ENCODE measurements at places on chromosomes 1 and 21. TPM values are rescaled to one million over a fixed set of nuclear protein-coding genes. Genes with fewer than 3 reads are reported as not detected.
A peak's percentile ranks its signal among the peaks of the same experiment; 100 is the strongest.

- DNase-seq = no peak
These were observed 96.9 kb upstream of the SLC25A33 start for GRCh38 chr1:9442278-9442846.

DNA sequence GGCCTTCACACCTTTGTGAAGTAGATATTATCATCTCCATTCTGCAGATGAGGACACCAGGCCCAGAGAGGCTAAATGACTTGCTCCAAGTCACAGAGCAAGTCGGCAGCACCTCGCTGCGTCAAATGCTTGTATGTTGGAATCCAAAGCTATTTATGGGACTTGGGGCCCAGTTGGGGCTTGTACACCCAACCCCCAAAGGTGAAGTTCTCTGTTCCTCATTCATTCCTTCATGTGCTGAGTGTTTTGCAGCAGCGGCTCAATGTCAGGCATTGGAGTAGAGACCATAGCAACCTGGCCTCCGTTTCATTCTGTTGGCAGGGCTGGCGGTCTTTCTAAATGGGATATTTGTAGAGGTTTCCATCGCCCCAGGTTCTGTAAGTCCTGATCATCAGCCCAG, 113.4 kb upstream of the SLC25A33 start:
- no peak for DNase-seq

GRCh38 chr1:193241132-193241827, 54.9 kb upstream of the B3GALT2 start:
- no peak for DNase-seq

DNA sequence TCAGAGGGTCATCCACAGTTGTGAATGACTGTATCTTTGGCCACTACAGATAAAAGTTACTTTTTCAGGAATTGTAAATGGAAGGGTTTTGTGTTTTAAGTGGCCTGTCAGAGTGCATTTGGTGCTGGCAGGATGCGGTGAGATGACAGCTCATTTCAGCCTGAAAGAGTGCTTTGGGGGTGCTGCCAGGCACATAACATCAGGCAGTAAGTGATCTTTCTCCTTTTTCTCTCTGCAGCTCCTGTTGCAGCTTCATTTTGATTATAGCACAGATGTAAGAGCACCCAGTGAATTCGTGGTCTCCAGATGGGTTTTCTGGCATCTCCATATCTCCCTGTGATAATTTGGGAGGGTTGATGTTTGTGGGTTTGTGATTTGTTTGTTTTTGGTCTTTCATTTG, 14.8 kb upstream of the FAM163A start:
- DNase-seq = no peak

- DNase-seq = peak; percentile 61
These were observed 9.1 kb upstream of the SYTL1 start for GRCh38 chr1:27332536-27333281.

GRCh38 chr1:235511470-235512240, 7.4 kb upstream of the B3GALNT2 start:
- DNase-seq = no peak

- DNase-seq = no peak
These were observed 68.6 kb upstream of the PALMD start for GRCh38 chr1:99577313-99577712.

DNA sequence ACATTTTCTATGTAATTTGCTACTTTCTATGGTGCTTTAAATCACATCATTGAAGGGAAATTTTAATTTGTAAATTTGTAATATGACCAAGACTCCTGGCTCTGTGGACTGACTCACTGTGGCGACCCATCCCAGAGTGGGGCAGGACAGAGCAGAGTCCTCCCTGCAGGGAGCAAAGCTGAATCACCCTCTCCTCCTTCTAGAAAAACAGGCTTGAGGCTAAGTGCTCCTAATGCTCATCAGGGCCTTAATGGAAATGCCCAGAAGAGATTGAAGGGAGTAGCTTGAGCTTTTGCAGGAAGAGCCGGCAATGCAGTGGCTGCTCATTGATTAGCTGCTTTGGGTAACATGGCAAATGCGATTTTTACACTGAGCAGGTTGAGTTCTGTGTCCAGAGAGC, 16.8 kb downstream of the S100A10 start:
- DNase-seq = no peak

GRCh38 chr1:32199043-32199716, 1.2 kb upstream of the CCDC28B start:
- DNase-seq = no peak

DNA sequence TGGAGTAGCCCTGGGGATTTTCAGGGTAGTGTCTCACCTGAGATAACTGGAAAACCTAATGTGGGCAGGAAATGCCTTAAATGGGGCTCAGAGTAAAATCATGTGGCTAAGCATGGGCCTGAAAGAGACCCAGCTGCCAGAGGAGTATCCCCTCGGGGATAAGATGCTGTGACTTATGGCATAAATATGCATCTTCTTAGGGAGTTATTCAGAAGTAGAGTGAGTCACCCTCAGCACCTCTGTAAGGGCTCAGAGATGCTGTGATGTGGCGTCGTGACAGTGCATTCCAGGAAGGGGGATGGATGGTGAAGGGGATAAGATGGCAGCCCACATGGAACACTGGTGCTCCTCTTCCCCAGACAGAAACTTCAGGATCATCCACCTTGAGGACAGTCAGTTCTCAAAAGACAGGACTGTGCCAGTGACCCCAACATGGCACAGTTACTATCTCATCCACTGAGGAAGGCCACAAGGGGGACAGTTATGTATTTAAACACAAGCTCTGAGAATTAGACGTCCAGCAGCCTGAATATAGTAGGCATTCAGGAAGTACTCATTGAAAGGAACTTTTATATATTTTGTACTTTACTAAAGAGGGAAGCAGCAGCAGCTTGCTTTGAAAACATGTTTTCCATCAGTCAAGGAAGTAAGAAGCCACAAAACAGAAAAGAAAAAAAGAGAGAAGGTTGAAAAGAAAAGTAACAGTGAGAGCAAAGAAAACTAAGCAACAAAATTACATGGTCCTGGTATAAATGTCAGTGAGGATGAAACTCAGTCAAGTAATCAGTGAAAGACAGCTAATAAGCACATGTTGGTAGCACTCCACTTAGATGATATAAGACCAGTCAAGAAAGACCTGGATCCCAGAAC, 8.3 kb downstream of the IL24 start:
- DNase-seq = no peak

DNA sequence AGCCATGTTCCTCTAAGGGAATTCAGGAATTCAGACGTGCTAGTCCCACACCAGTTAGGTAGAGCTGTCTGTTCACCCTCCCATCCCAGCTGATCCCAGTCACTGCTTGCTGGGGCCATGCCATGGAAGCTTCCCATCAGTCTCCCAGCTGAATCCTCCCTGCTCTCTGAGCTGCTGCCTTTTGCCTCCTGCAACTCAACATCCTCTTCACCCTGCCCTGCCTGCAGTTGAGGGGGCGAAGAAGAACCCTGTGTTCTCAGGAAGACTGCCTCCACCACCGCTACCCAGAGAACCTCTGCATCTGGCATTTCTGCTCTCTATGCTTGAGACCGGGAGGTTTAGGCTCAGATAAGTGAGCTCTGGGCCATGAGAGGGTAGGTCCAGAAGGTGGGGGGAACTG, 16.2 kb downstream of the CDCA8 start:
- no peak for DNase-seq

GRCh38 chr1:18885311-18886002, 16.9 kb downstream of the ALDH4A1 start:
- no peak for DNase-seq

GRCh38 chr1:39369565-39369964, 121.9 kb upstream of the BMP8A start:
- no peak for DNase-seq

- no peak for DNase-seq
These were observed 36.2 kb upstream of the EDEM3 start for GRCh38 chr1:184790642-184791549.

DNA sequence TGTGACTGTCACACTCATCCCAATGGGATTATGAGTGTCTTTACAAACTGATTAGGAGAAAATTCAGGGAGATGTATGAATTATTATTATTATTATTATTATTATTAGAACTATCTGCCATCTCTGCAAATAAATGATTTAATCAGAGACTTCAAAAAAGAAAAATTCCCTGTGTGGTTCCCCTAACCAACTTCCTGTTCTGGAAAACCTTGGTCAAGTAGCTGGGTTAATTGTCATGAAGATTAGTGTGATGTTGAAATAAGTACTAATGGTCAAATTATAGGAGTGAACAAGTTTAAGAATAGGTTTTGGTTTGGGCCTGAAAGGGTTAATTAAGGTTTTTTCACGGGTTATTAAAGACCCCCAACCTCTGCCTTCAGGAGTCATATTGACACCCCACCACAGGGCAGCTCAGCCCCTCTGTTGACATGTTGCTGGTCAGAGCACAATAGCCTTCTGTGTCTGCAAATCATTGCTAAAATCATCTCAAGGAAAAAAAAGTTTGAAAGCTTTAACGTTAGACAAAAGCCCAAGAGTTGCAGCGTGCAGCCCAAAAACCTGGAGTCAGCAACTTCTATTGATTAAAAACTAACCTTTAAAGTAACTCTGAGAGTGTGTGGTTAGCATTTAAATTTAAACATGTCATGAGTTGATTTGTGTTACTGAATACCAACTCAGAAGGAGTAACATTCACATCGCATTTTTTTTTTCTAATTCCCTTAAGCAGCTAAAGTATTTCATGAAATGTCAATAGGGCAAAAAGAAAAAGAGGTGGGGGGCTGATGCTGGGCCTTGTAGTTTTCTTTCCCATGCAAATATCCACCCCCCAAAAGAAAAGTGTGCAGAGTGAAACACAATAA, 272.5 kb downstream of the TM2D1 start:
- no peak for DNase-seq

GRCh38 chr1:204207136-204207616, 6.6 kb downstream of the GOLT1A start:
- peak; percentile 70 for DNase-seq

GRCh38 chr1:93999840-94000415, 90.7 kb upstream of the GCLM start:
- no peak for DNase-seq

DNA sequence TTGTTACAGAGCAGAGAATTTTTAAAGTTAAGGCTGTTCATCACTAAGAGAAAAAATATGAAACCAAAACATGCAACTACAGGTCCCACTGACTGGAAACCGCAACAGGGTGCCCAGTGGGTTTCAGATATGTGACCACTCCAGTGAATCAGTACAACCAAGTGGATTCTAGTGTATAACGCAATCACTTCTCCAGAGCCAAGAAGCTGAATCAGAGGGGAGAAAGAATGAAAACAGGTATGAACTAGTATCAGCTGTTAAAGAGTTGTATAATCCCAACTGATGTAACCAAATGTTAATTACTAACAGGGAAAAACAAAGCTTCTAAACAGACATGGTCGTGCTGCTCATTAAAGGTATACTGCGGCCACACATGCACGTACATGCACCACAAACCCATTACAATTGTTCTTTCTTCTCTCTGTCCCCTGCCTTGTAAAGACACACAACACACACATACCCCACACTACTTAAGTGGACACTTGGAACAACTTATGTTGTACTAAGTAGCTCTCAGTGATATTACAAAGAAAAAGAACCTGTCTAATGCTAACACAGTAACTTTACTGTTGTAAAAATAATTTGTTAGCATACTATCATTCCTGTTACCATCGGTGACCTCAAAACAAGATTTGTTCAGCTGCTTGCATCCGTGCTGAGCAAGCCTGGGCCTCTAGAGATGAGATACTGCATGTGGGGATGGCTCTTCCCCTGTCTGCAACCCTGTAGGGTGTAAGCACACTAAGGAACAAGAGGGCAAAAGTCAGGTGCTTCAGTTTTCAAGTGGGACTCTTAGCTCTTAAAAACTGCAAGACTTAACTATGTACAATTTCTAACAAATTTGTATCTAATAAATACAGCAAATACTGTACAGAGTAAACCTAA, 74.2 kb downstream of the PTPN14 start:
- no peak for DNase-seq

DNA sequence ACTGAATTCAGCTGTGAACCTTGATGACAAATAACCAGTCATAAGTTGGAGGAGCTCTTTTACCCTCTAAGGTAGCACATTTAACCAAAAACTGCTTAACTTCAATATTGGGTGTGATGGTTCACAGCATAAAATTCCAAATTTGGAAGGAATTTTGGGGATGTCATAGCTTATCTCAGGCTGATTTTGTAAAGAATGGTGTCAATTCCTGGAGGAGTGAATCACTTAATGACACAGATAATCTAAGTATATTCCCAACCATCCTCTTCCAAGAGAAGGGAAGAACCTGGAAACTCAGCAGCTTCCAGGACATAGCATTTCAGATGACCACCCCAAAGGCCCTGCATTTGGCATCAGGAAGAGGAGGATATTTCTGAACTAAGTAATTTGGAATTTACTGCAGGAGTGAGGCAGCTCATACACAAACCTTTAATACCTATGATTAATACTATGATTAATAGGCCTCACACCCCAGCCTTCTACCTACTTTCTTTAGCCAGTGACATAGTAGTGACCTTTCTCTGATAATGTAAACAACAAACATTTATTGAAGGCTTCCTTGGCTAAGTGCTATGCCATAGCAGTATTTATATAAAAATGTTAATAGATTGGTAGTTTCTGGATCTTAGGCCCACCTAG, 14.5 kb downstream of the GLUL start:
- no peak for DNase-seq

GRCh38 chr1:20185834-20186782, at the start of the genes PLA2G2C and UBXN10:
Gene PLA2G2C (minus strand): TSS chr1:20186518. CDS start chr1:20177363, 9,155 bp downstream.
Gene UBXN10 (plus strand): TSS chr1:20186096. CDS start chr1:20190562, 4,466 bp downstream.
- DNase-seq = peak; percentile 75

- DNase-seq = no peak
These were observed 44.1 kb downstream of the NPHP4 start for GRCh38 chr1:5947978-5948680.

DNA sequence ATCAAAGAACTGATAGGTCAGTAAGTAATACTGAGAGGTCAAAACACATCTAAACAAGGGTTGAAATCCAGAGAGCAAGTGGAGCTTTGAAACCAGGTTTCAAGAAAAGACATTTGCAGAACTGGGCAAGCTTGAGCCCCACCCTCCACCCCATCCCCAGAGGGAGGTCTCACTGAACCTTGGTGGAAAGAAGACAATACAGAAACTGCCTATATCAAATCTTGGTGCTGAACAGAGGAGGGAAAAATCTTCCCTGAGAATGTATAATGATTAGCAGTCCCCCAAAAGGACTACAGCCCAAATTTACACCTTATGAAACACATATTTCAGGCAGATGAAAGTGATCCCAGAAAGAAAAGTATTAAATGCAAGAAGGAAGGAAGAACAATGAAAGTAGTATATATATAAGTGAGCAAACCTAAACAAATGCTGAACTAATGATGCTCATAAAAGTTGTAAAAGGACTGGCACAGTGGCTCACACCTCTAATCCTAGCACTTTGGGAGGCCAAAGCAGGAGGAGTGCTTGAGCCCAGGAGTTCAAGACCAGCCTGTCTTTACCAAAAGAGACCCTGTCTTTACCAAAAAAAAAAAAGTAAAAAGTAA, 12.4 kb downstream of the ZBTB17 start:
- no peak for DNase-seq

The TINAGL1 gene
- 128 TPM for total RNA-seq

The ANKRD65 gene
- total RNA-seq = 2.2 TPM

The EPHA10 gene
- total RNA-seq = 0.21 TPM

The S100A1 gene
- total RNA-seq = 1,508 TPM

The RHOC gene
- total RNA-seq = 146 TPM

The FAM163A gene
- not detected for total RNA-seq

The TBX15 gene
- total RNA-seq = 4.5 TPM

The PTGS2 gene
- 4.6 TPM for total RNA-seq

The OR2G6 gene
- total RNA-seq = 0.03 TPM

The TMEM52 gene
- total RNA-seq = 0.68 TPM
